ENCODE measurements at places on chromosomes 3 and 15. TPM values are rescaled to one million over a fixed set of nuclear protein-coding genes. Genes with fewer than 3 reads are reported as not detected.

The USP19 gene
- 30.6 TPM for total RNA-seq

The BTLA gene
- total RNA-seq = not detected

The TCTA gene
- 14.0 TPM for total RNA-seq

The PLCB2 gene
- total RNA-seq = 3.1 TPM

The RAB8B gene
- 14.0 TPM for total RNA-seq

The IGSF11 gene
- total RNA-seq = 9.1 TPM

The CAMKV gene
- total RNA-seq = not detected

The GOLGA8S gene
- not detected for total RNA-seq

The JAGN1 gene
- 19.7 TPM for total RNA-seq

The CILP gene
- total RNA-seq = 4.4 TPM

The CGNL1 gene
- 24.7 TPM for total RNA-seq

The ARNT2 gene
- total RNA-seq = 5.4 TPM

The A4GNT gene
- total RNA-seq = 4.0 TPM

The CHRD gene
- 47.2 TPM for total RNA-seq

The CYP11A1 gene
- total RNA-seq = 0.99 TPM

The LPP gene
- 60.6 TPM for total RNA-seq
